ENCODE measurements at places on chromosomes 16 and 17.

GRCh38 chr16:4392382-4393239, 21.0 kb downstream of the VASN start:
- DNase-seq = no peak

- no peak for DNase-seq
Observed at GRCh38 chr16:70605283-70605657, 41.1 kb upstream of the IL34 start.

GRCh38 chr17:44086364-44087311, 16.1 kb downstream of the G6PC3 start:
- DNase-seq = no peak

DNA sequence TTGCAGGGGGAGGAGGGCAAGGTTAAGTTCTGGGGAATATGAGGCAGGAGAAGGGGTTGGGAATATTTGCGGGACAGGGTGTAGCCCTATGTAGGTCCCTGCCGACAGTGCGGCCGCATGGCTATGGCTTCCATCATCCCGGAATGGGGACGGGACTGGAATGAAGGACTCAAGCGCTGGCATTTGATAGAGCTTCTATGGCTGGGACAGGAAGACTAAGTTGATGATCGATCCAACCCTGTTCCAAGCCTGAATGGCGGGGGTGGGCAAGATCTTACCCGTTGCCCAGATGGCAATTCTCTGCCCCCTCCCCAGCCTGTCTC, 47.1 kb downstream of the SRCIN1 start:
- DNase-seq = no peak
